ENCODE measurements at places on chromosomes 7 and 10. TPM values are rescaled to one million over a fixed set of nuclear protein-coding genes. Genes with fewer than 3 reads are reported as not detected.

The MYOZ1 gene
- total RNA-seq, result not detected

The ITPRID1 gene
- not detected for total RNA-seq

The SHH gene
- 2.2 TPM for total RNA-seq

The CFAP69 gene
- total RNA-seq, result 2.2 TPM

The ZWINT gene
- 86.3 TPM for total RNA-seq

The RSU1 gene
- total RNA-seq, result 80.8 TPM

The FBH1 gene
- 40.2 TPM for total RNA-seq

The INA gene
- total RNA-seq, result 29.7 TPM

The COPG2 gene
- 13.5 TPM for total RNA-seq

The SEMA3D gene
- not detected for total RNA-seq

The BICC1 gene
- total RNA-seq, result 20.5 TPM

The PNLIPRP1 gene
- total RNA-seq, result not detected

The TEX36 gene
- total RNA-seq, result not detected

The NODAL gene
- not detected for total RNA-seq

The GJD4 gene
- total RNA-seq, result not detected

The MBL2 gene
- total RNA-seq, result not detected

The DDC gene
- total RNA-seq, result 1.2 TPM

The TWIST1 gene
- total RNA-seq, result 3.8 TPM

The CALHM3 gene
- 0.31 TPM for total RNA-seq

The ZNF488 gene
- 11.0 TPM for total RNA-seq

The SLC16A12 gene
- total RNA-seq, result 0.19 TPM

The FXYD4 gene
- total RNA-seq, result not detected

The IGFBP1 gene
- total RNA-seq, result 49.0 TPM

The PDE6C gene
- not detected for total RNA-seq

The PCLO gene
- 1.2 TPM for total RNA-seq

The MMS19 gene
- total RNA-seq, result 52.2 TPM

The PNLIPRP2 gene
- not detected for total RNA-seq

The TMEM236 gene
- total RNA-seq, result 0.09 TPM

The H2BK1 gene
- not detected for total RNA-seq

The CYP2C18 gene
- total RNA-seq, result 0.11 TPM

The CFAP43 gene
- total RNA-seq, result 0.19 TPM

The HOXA3 gene
- 9.6 TPM for total RNA-seq

The GCC1 gene
- total RNA-seq, result 14.2 TPM

The PRF1 gene
- not detected for total RNA-seq

The DTX2 gene
- 39.2 TPM for total RNA-seq

The DUSP5 gene
- total RNA-seq, result 84.0 TPM

The ADCY1 gene
- 2.4 TPM for total RNA-seq

The PRKG1 gene
- total RNA-seq, result not detected

The CRTAC1 gene
- 1.3 TPM for total RNA-seq

The TAS2R41 gene
- not detected for total RNA-seq

The BPGM gene
- 18.5 TPM for total RNA-seq

The NPY4R gene
- total RNA-seq, result 57.9 TPM

Data from A549 treated with ZK216348 at 1 μM for 4 hours (cell line).